ENCODE measurements at places on chromosomes 12 and 14.

DNA sequence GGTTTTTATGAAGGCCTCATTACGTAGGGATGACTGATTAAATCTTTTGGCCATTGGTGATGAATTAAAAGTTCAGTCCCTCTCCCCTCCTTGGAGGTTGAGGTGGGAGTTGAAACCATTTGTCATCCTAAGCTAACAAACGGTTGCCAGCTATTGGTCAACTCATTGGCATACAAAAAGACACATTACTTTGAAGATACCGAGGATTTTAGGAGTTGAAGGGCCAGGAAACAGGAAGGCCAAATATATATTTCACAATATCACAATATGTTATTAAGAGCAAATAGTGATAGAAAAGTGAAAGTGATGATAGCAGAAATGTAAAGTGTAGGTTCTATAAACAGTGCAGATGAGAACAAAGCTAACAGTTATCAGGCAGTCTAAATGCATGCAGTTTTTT lies 24.4 kb downstream of the RCOR1 start:
- no peak overlapping the region for H3K27ac ChIP-seq
- peaks cover 5% of the 10 kb centered on the region for H3K4me1 ChIP-seq
- H3K36me3 ChIP-seq: no peaks in the 10 kb centered on the region
- no peak for DNase-seq
- no peaks in the 10 kb centered on the region for H3K27me3 ChIP-seq

DNA sequence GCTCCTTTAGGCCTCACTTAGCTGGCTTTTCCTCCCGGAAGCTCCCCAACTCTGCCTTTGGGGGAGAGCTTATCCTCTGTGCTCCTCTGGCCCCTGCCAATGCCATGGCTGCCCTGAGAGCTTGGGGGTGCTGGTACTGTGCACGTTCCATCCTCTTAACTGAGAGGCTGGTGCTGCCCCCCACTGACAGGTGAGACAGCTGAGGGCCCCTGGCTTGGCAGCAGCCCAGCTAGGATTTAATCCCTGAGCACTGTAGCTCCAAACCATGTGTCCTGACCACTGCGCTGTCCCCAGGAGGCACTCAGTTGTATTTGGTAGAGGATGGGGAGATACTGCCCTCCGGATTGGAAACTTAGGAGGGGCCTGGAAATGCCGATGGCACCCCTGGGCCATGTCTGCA lies 46.1 kb downstream of the UBE3B start:
- H3K27me3 ChIP-seq: no peaks in the 10 kb centered on the region
- H3K27ac ChIP-seq: no peak overlapping the region
- H3K4me1 ChIP-seq: no peaks in the 10 kb centered on the region
- peaks cover 48% of the 10 kb centered on the region for H3K36me3 ChIP-seq
- H3K4me3 ChIP-seq: no peak overlapping the region
- no peak for DNase-seq

- no peaks in the 10 kb centered on the region for H3K36me3 ChIP-seq
- H3K4me1 ChIP-seq: no peaks in the 10 kb centered on the region
- H3K27me3 ChIP-seq: no peaks in the 10 kb centered on the region
- no peak overlapping the region for H3K4me3 ChIP-seq
- no peak overlapping the region for H3K27ac ChIP-seq
These were observed 2.1 kb upstream of the PDZRN4 start for GRCh38 chr12:41186026-41186425.

DNA sequence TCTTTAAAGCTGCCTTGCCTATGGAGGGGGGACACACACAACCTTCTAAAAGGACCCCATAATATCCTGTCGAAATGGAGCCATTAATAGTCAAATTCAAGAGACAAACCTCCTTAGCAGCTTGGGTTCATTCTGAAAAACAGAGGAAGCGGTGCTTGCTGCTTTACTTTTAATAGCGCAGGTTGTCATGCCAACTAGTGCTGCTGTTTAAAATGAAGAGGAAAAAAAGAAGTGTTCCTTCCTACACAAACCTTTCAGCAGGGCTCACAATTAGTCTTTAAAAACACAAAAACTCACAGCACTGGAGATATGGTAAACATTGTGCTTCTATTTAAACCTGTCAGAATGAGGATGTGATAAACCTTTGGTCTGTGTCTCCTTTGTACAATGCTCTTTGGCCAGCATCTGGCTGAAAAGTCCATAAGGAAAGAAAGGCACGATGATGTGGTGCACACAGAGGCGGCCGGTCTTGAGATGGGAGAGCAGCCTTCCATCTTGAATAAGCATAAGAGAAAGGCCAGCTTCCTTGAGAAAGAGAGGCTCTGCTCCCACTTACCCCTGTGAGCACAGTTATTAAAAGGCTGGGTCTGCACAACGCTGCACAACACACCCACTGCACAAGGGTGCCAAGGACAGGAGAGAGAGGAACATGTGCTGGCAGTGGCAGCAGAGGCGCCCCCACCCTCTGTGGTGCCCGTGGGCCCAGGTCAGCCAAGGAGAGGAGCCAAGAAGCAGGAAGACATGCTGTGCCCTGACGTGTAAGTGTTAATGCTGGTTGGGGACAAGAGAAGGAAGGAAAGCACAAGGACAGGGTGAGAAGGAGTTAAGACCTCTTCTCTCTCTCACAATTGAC lies 144.6 kb downstream of the TTC7B start:
- H3K4me1 ChIP-seq: peaks cover 9% of the 10 kb centered on the region
- H3K27me3 ChIP-seq: no peaks in the 10 kb centered on the region
- H3K27ac ChIP-seq: no peak overlapping the region
- H3K4me3 ChIP-seq: no peak overlapping the region
- H3K36me3 ChIP-seq: no peaks in the 10 kb centered on the region

DNA sequence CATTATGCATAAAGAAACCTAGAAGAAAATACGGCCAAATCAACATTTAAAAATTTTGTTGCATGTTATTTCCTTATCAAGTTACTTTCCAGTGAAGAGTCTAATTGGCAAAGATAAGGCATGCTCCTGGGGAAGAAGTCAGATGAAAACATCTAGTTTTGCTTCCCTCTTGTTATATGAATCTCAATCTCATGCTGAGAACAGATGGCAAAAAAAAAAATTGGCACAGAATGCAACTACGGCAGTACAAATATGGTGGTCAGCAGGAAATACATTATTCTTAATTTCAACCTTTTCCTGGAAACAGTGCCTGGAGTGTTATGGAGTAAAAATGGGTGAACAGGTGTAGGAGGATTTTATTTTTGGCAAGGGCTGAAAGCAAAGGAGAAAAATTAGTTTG lies 32.8 kb downstream of the HECTD4 start:
- no peak overlapping the region for H3K27ac ChIP-seq
- H3K36me3 ChIP-seq: no peaks in the 10 kb centered on the region
- no peak overlapping the region for H3K4me3 ChIP-seq

GRCh38 chr14:71322655-71323250 lies 415.5 kb downstream of the PCNX1 start:
- no peaks in the 10 kb centered on the region for H3K36me3 ChIP-seq
- H3K27me3 ChIP-seq: no peaks in the 10 kb centered on the region
- no peak overlapping the region for H3K4me3 ChIP-seq
- peaks cover 46% of the 10 kb centered on the region for H3K4me1 ChIP-seq

DNA sequence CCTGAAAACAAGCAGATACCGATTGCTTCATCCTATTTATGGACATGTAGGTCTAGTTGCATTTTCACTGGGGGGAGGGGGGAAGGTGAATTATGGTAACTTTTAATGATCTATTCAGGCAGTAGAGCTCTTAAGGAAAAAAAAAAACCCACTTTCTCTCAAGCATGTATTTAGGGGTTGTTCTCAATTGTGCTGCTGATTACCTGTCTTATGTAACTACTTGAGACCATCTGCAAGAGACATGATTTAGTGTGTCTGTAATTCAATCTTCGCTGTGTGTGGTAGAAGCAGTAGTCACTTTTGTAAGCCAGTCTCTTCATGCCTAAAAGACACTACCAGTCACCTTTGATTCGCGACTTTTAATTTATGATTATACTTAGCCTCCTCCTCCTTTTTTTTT lies 8.9 kb downstream of the CALM1 start:
- H3K4me3 ChIP-seq: no peak overlapping the region
- peaks cover 31% of the 10 kb centered on the region for H3K4me1 ChIP-seq
- peaks cover 61% of the 10 kb centered on the region for H3K36me3 ChIP-seq
- H3K27me3 ChIP-seq: no peaks in the 10 kb centered on the region
- H3K27ac ChIP-seq: no peak overlapping the region

DNA sequence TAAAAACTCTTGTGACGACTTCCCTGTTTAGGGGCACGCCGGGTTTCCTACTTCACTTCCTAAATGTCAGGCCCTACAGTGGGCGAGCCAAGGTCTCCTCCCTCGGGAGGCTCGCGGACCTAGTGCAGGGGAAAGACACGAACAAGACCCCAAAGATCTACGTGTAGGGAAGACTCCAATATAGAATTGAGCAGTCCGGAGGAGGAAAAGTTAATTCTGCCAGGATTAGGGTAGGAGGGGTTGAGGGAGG lies 564 bp downstream of the ATXN3 start:
- H3K4me1 ChIP-seq: peaks cover 32% of the 10 kb centered on the region
- no peaks in the 10 kb centered on the region for H3K27me3 ChIP-seq
- peak overlapping the region; percentile 91 for H3K4me3 ChIP-seq
- no peaks in the 10 kb centered on the region for H3K36me3 ChIP-seq

DNA sequence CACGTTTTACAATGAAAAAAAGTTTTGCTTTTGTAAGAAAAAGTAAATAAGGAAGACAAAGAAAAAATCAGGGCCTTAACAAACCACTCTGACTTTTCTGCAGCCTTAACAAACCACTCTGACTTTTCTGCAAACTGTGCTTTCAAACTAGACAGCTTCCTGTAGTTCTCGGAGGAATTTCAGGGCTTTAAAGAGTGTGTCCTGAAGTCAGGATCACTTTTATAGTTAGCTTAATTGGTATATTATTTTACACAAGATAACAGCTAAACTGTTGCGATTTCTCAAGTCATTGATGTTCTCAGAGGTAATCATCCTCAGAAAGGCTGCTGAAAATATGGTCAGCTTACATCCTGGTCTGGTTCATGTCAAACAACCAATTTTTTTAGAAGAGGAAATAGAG lies 42.2 kb downstream of the TMEM117 start:
- H3K27me3 ChIP-seq: no peaks in the 10 kb centered on the region
- no peaks in the 10 kb centered on the region for H3K4me1 ChIP-seq
- H3K4me3 ChIP-seq: no peak overlapping the region
- no peak for DNase-seq
- no peaks in the 10 kb centered on the region for H3K36me3 ChIP-seq

DNA sequence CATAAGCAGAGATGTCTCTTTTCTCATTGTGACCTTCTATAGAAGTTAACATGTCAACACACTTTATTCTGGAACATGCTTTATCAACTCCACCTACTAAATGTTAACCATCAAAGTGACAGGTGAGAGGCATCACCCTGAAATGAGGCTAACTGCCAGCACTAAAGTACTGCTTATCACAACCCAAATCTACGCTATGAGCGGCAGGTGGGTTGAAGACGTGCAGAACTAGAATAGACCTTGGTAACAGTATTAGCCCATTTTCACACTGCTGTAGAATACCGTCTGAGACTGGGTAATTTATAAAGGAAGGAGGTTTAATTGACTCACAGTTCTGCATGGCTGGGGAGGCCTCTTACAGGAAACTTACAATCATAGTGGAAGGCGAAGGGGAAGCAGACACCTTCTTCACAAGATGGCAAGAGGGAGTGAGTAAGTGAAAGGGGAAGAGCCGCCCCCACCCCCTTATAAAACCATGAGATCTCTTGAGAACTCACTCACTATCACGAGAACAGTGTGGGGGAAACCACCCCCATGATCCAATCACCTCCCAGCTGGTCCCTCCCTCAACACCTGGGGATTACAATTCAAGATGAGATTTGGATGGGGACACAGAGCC lies 359.0 kb downstream of the SEC23A start:
- no peaks in the 10 kb centered on the region for H3K4me1 ChIP-seq
- H3K36me3 ChIP-seq: no peaks in the 10 kb centered on the region
- H3K27ac ChIP-seq: no peak overlapping the region
- no peak overlapping the region for H3K4me3 ChIP-seq
- DNase-seq: no peak
- no peaks in the 10 kb centered on the region for H3K27me3 ChIP-seq

DNA sequence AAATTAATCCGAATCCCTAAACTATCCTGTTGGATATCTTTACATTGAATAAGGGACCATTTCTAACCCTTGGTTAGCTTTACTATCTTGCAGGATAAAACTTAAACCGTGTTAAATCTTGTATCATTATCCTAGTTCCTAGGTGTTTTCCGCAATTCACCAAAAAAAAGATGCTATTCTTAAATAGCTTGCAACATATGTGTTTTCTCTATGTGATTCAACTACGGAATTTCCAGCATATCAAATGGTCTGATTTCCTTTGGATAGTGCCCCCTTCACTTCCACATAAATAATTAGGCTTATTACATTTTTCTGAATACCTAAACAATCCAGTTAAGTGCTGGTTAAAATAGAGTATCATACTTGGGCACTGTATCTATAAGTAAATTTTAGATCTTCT lies 130.3 kb downstream of the ITPR2 start:
- no peak overlapping the region for H3K4me3 ChIP-seq
- H3K4me1 ChIP-seq: no peaks in the 10 kb centered on the region
- no peaks in the 10 kb centered on the region for H3K36me3 ChIP-seq
- H3K27me3 ChIP-seq: no peaks in the 10 kb centered on the region

DNA sequence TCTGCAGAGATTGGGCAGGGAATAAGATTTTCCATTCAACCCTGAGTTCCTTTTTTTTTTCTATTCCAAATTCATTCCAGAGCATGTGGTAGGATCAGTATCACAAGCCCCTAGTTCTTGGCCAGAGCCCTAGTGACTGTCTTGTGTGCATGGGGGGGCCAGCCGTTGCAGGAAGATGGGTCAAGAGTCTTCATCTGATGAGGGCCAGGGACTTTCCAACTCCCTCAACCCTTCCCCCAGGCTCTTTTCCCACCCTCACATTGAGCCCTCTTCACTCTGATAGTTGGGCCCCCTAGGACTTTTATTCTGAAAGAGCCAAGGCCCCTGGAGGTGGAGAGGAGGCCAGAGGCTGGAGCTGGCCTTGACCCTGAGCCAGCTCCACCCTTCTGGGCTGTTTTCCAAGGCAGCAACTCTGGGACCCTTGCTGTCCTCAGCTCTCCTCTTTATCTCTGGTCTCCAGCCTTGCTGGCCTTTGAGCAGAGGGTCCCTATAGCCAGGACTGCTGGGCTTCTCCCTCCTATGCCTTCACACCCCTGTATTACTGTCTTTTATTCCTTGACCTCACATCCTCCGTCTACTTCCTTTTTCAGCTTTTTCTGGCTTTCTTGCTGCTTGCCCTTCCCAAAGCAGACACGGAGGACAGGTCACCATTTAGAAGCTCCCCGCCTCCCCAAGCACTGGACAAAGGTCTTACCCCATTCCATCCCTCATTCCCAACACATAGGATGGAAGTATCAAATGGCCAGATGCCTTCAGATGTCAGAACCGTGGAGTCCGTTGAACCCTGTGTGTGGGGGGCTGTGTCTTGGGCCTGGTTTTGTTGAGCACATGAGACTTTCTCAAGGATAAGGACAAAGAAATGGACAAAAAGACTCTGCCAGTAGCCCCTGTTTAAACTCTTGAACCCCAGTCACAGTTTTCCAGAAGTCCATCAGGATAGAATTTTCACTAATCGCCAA lies 5.6 kb downstream of the RBP5 start:
- H3K4me1 ChIP-seq: no peaks in the 10 kb centered on the region
- peak overlapping the region; percentile 51 for H3K27ac ChIP-seq
- H3K27me3 ChIP-seq: no peaks in the 10 kb centered on the region
- H3K36me3 ChIP-seq: no peaks in the 10 kb centered on the region

- H3K4me1 ChIP-seq: peaks cover 12% of the 10 kb centered on the region
- H3K36me3 ChIP-seq: no peaks in the 10 kb centered on the region
- DNase-seq: no peak
- no peak overlapping the region for H3K4me3 ChIP-seq
- H3K27ac ChIP-seq: no peak overlapping the region
These were observed 1.8 kb upstream of the CHST11 start for GRCh38 chr12:104454997-104455396.

- H3K27ac ChIP-seq: no peak overlapping the region
- no peaks in the 10 kb centered on the region for H3K4me1 ChIP-seq
- H3K36me3 ChIP-seq: no peaks in the 10 kb centered on the region
- H3K27me3 ChIP-seq: no peaks in the 10 kb centered on the region
These were observed 26.3 kb downstream of the PPM1H start for GRCh38 chr12:62908674-62909073.
